Tongue (tissue), 3 donors: ENCODE measurements at places on chromosomes 6 and 20.

DNA sequence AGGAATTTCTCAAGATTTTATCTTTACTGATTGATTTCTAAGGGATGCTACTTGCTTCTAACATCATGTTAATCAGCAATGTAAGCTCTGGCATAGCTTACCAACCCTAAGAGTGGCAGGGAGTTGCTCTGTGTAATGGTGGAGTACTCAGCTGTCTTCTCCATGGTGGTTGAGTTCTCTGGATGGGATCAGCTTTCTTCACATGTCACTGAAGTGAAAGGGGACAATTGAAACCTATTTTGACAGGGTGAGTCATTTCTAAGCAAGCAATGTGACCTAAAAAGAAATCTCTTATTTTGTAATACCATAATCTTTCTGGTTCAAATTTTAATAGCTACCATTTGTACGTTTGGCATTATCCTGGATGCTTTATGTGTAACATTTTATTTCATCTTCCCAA, 430.4 kb downstream of the GJA1 start:
- DNase-seq: no peak

DNA sequence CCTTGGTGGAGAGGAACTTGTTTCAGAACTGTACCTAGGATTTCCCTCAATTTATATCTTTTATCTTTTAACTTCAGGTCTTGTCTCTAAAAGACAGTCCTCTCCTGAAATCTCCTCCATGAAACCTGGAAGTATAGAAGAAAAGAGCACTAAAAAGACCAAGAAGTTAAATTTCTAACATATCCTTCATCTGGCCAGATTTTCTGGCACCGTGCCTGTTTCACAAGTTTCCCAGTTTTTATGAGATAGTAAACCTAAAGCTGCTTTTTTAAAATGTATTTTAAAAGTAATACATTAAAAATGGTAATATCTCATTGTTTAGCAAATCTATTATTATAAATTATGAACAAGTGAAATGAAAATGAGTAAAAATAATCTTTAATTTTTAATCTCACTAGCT, 348.3 kb upstream of the RSPO3 start:
- no peak for DNase-seq

GRCh38 chr6:73556836-73557235, 36.0 kb upstream of the EEF1A1 start:
- DNase-seq: peak; percentile 42

DNA sequence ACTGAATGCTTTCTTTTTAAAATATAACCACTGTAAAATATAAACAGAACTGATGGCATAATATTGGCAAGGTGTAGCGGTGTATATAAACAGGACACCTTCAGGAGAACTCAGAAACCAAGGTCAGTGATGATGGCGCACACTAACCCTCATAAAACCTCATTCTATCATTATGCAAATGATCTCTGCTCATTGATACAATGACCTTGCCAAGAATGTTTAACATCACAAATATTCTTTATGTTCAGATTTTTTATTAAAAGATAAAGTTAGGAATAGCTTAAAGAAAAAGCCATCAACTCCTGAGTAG, 48.6 kb upstream of the DST start:
- no peak for DNase-seq

DNA sequence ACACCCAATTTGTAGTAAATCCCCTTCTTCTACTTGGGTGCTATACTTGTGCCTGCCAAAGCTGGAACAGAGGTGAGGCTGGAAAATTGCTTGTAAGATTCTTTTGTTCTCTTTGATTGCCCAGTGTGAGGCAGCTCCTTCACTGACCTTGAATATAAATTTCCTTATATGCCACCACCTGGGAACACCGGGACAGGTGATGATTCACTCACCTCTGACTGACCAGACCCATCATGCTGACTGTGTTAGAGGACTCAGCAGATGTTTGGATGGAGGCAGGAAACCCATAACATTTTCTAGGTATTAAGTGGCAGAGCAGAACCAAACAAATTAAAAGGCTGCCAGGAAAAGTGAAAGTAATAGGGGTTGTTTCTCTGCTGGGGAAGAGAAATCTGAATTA, 120.9 kb downstream of the GRM1 start:
- DNase-seq: peak; percentile 10

DNA sequence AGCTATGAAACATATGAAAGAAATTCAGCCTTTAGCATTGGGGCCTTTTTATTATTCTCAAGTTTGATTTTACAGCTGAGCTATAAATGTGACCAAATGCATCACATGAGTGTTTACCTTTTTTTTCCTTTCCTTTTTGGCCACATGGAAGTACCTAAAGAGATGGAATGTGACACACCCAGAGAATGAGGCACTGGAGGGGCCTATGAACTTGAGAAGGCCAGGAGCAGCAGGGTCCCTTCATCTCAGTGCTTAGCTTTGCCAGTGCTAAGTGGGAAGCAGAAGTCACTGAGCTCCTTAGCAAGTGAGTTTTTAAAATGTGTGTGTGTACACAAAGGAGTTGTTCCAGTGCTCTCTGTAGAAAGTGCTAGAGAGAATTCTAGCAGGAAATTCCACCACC, 44.7 kb downstream of the RREB1 start:
- DNase-seq: no peak

- DNase-seq: peak; percentile 84
Measured at GRCh38 chr6:38567436-38567835, 72.3 kb downstream of the BTBD9 start.

- no peak for DNase-seq
Measured at GRCh38 chr20:41318271-41318649, 729 bp upstream of the ZHX3 start.

GRCh38 chr20:50762045-50762422, 30.7 kb downstream of the PARD6B start:
- no peak for DNase-seq
